ENCODE measurements at places on chromosomes 7 and 10.

GRCh38 chr10:17022896-17023295 is 106.7 kb downstream of the CUBN start:
- no peak for DNase-seq

DNA sequence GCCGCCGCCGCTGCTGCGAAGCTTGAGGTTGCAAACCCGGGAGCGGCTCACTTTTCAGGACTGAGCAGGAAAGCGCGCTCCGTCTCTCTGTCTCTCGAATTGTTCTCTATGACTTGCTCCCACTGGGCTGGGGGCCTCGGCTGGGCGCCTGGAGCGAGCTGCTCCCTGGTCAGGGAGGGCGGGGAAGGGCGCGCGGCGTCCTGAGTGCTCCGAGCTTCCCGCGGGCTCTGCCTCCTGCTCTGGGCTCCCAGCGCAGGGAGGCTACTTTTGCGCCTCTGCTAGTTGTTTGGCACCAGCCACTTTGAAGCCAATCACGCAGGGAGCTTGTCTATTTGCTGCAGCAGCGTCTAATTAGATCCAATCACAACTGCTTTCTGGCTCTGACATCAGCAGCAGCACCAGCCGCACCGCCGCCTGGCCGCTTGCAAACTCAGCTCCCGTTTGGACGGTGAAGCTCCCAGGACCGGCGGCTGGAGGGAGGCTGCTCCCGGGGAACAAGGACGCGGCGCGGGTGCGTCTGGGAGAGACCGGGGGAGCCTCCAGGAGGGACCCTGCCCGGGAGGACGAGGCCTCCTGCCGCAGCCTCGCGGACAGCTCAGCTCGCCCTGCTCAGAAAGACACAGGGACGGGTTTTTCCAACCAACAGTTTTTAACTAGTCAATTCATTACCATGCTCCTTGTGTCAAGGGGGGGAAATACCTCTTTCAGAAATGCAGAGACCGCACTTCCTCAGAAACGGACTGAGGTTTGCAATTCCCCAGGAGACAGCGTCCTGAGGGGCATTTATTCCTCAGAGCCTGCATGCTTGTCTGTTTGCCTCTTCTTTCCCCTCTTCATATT is at the start of gene ADARB2:
TSS of gene ADARB2 (minus strand) at position 304 of the 840 bp plus-strand sequence.
- no peak for DNase-seq

GRCh38 chr10:74543276-74543675 is 283.1 kb upstream of the KAT6B start:
- no peak for DNase-seq

DNA sequence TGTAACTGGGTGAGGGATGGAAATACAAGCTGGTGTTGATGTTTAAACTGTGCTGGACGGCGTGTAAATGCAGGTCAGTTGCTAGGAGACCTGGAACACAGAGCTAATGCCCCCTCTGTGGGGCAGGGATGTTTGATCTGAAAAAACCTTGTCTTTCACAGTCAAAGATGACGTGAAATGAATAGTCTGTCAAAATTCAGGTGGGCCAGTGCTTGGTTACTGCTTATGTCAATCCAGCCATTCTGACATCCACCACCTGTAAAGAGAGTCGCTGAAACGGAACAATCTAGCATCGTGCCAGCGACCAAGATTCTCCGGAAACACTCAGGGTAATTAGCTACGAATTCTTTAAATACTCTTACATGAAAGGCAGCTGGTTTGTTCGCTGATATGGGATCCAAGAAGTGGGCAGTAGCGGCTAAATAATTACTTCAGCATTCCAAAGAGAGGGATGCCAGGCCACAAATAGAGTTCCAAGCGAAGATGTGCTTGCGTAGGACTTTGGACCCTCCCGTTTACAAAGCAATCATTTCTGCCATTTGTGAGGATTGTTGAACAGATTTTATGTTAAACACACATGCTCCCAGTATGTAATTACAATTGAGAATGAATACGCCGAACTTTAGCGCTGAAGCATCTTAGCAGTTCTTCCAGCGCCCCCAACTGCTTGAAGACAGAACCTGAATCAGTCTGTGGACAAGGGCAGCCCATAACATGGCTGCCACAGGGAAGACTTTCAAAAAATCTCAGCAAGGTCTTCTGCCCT is 7.3 kb upstream of the ASB4 start:
- no peak for DNase-seq

GRCh38 chr10:27626890-27627289 is 118.7 kb downstream of the MKX start:
- no peak for DNase-seq

DNA sequence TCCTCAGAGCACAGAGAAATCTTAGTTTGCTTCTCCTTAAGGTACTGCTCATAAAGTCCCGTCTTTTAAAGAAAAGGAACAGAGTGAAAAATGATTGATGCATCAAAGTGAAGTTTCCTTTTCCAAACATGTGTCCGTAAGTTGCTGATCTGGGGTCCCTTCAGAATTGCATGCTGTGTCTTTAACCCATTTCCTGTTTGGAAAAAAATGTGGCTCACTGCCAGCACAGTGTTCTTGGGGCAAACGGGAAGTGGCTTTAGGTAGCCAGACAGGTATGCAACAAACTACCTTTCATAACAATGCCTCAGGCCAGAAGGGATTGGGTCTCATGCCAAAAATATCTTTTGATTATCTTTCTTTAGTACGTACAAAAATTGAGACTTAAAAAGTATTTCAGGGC is 50.9 kb downstream of the TFAM start:
- no peak for DNase-seq

GRCh38 chr7:127885843-127886242 is 145.4 kb downstream of the LRRC4 start:
- DNase-seq, result no peak

DNA sequence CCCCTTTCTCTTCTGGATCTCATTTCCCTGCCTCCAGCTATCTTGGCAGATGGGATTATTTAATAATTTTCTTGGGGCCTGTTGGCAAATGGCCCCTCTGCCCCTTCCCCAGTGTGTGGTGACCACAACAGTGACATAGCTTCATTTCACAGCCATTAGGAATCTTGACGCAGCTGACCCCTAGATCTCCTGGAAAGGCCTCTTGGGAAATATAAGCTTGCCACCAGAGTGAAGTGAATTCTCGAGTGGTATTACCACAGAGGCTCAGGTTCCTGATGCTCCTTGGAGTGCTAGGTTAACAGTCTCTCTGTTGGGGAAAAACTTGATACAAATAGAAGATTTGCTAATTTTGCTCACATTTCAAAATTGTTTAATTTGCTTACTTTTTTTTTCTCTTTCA is 57.8 kb downstream of the AUTS2 start:
- no peak for DNase-seq

- no peak for DNase-seq
Measured at GRCh38 chr7:77826300-77826699, 27.7 kb downstream of the PHTF2 start.

DNA sequence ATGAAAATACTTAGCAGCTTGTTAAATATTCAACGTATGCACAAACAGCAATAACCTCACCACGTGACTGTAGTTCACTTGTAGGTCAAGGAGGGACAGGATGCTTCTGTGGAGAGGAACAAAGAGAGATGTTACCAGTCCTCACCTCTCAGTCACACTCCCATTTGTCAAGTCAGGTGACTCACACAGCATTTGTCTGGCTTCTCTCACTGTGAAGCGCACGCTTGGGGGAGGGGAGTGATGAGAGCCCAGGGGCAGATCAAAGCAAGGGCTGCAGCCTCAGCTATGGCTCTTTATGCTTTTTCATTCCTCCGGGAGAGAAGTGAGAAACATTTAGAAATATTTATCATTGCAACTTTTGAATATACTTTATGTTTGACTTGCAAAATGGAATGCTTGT is 2.9 kb upstream of the RBM20 start:
- DNase-seq, result no peak

- no peak for DNase-seq
Measured at GRCh38 chr10:51964630-51965029, 265.2 kb upstream of the CSTF2T start.

GRCh38 chr10:132986076-132986475 is 43.7 kb upstream of the CFAP46 start:
- no peak for DNase-seq

DNA sequence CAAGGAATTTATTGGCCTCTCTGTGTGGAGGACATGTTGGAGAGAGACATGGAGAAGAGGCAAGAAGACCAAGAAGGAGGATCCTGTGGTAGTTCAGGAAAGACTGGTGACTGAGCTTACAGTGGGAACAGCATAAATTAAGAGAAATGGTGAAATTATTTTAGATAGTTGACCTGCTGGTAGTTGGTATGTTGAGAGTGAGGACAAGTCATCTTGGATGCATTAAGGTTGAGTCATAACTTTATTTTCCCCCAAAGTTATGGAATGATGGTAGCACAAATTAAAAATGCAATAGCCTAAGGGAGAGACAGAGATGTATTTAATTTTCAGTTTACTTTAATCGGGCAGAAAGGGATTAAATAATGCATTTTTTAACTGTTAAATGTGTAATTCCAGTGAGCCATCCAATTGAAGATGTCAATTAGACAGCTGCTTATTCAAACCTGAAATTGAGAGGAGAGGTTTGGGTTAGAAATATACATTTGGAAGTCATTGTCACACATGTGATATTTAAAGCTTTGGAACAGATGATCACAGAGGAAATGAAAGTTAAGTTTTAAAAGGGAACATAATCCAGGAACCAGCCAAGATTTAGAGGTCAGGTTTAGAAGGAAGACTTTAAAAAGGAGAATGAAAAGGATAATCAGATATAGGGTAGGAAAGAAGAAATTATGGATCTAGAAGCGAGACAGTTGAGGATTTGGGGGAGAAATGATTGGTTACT is 80.6 kb downstream of the DGKB start:
- DNase-seq, result no peak

DNA sequence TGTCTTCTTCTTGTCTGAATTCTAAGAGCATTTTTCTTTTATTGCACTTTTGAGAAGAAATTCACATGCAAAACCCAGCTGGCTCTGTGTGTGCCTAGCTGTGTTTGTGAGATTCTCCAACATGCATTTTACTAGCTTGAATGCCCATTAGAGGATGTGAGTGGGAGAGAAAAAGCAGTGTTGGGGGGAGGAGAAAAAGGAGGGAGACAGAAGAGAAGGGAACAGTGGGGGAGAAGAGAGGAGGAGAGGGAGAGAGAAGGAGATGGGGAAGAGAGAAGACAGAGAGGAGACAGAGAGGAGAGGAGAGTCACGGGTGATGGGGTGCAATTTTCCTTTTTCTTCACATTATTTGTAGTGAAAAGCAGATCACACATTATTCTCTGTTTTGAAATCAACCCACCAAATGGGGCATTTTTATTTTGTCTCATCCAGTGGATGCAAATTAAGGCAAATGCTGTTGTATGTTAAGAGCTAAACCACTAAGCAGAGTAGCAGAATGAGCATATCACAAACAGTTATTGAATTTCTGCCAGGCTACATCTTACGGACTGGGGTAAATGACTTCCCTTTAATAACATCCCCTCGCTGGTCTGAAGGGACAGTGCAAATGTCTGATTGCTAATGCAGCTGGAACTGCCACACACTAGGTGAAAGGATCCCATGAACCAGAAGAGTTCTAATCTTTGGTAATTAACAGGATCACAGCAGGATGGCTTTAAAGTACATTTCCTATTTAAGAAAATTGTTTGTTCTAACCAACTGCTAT is 849 bp downstream of the LRRN3 start:
- no peak for DNase-seq

- DNase-seq, result no peak
Measured at GRCh38 chr7:20038676-20039075, 178.5 kb downstream of the MACC1 start.

DNA sequence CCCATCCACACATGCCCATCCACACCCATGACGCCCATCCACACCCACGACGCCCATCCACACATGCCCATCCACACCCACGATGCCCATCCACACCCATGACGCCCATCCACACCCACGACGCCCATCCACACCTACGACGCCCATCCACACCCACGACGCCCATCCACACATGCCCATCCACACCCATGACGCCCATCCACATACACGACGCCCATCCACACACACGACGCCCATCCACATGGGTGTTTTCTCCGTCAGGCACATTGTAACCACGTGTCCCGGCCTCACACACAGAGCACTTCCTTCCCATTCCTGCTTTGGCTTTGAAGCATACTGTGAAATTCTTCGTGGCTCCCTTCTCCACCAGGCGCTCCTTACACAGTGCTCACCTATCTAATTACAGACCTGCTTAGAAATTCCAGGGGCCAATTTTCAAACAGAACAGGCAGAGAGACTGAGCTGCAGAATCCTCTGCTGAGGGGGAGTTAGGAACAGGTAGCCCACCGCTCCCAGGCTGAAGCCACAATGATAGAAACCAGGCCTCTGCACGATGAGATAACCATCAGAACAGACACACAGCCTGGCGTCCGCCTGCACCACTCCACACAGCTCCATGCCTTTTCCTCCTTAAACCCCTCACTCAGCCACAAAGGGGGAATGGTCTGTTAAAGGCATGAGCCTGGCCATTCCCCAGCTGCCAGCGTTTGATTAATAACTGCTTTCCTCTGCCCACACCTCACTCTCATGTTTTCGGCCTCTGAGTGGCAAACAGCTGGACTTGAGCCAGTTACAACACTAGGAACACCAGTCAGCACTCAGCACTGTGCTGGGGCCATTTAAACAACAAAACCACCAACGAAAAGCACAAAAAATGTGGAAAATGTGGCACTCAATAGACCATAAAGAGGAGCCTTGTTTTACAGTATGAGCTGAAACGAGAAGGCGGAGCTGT is 501.6 kb downstream of the PTPRN2 start:
- no peak for DNase-seq

DNA sequence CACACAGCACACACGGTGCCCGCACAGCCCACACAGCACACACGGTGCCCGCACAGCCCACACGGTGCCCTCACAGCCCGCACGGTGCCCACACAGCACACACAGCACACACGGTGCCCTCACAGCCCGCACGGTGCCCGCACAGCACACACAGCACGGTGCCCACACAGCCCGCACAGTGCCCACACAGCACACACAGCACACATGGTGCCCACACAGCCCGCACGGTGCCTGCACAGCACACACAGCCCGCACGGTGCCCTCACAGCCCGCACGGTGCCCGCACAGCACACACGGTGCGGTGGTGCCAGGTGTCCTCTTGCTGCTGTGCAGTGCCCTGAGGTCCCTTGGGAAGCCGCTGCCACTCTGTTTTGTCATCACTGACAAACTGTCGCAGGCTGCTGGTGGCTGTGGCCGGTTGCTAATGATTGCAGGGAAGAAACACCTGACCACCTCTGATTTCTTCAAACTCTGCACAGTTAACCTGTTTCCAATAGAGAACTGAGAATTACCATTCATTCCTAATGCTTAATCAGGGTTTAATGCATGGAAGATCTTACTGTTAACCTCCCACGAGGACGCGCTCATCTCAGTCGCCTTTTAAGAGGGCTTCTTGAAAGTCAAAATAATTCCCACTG is 66.9 kb downstream of the GLRX3 start:
- no peak for DNase-seq

DNA sequence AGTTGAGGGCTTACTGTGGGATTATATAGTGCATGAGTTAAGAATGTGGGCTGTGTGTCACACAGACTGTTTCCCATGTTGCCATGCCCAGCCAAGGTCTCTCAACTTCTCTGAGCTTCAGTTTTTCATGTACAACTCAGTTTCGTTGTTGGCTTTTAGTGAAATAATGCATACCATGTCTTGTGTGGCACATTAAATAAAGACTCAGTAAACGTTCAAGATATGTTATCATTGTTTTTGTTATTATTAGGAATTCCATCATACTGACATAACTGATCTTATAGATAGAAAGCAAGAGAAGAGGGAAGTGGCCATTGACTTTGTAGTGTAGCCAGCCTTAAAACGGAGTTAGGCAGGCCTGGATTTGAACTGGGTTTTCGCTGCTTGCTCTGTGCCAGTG is 2.9 kb downstream of the CDK14 start:
- DNase-seq, result no peak

GRCh38 chr10:95474228-95475002 is 86.8 kb downstream of the SORBS1 start:
- no peak for DNase-seq

GRCh38 chr7:587767-588166 is 68.1 kb upstream of the PDGFA start:
- no peak for DNase-seq
